ENCODE measurements at places on chromosomes 1 and 21.
A peak's percentile ranks its signal among the peaks of the same experiment; 100 is the strongest.

GRCh38 chr1:228148935-228149405, 760 bp upstream of the GJC2 start:
- no peak for DNase-seq

GRCh38 chr1:74771913-74772515, 39.1 kb downstream of the TYW3 start:
- DNase-seq: peak; percentile 21

DNA sequence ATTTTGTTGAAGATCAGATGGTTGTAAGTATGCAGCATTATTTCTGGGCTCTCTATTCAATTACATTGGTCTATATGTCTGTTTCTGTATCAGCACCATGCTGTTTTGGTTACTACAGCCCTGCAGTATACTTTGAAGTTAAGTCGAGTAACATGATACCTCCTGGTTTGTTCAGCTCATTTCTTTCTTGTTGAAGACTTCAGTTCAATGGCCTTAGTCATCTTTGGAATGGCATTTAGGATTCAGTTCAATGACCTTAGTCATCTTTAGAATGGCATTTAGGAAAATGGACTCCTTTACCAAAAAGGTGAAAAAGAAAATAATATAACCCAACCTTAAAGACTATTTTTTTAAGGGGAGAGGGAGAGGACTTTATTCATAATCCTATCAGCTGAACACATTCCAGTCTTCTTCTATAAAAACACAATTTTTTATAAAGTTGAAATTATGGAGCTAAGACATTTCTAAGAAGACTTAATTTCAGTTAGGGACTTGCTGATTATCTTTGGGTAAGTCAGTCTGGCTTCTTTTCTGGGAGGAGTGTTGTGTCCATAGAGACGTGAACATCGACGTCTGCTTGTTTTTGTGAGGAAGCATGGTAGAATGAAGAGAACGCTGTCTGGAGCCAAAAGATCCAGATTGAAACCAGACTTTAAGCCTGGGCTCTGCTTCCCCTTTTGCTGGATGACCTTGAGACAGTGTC, 48.3 kb downstream of the DDR2 start:
- DNase-seq: no peak

DNA sequence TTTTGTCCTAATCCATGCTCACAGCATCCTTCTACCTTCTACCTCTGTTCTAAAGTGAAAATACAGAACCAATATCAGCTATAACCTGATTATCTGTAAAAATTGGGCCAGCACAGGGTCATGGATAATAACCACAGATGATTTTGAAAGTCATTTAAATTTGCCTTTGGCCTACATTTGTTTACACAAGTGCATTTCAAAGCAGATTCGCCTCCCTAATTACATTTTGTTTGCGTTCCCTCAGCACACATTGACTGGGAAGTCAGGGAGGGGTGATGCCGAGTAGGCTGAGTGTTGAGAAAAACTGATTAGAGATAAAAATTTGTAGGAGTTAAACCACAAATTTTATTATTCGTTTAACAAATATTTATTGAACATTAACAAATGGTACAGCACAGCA, 19.2 kb upstream of the RGS8 start:
- DNase-seq: peak; percentile 19

- DNase-seq: no peak
Measured at GRCh38 chr1:24294716-24295371, 24.3 kb upstream of the GRHL3 start.

GRCh38 chr1:237879195-237879594, 11.5 kb downstream of the ZP4 start:
- DNase-seq: no peak

DNA sequence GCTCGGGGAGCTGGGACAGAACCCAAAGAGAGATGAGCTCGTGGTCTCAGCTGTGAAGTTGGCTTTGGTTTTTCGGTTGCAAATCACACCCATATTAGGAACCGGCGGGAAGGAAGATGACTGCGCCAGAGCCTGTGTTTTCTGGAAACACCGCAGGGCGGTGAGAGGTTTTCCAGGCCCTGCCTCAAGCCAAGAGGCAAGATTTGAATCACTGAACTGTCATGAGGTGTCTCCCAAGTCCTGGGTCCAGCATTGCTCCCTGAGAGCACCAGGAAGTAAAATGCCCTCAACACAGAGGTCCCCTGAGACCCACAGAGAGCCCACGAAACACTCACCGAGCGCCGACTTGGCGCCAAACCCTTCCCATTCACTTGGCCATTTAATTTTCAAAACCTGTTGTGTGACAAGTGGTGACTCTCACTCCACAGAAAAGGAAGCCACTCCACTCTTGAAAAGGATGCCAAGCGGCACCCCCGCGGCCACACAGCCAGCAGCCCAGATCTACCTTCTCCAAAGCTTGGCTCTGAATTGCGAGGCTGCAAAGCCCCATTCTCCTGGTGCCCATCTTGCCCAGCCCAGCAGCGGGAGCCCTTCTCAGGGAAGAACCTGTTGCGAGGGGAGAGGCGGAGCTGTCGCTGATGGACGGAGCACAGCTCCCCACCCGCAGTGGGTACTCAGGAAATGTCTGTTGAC, 99.0 kb upstream of the RUNX3 start:
- no peak for DNase-seq

DNA sequence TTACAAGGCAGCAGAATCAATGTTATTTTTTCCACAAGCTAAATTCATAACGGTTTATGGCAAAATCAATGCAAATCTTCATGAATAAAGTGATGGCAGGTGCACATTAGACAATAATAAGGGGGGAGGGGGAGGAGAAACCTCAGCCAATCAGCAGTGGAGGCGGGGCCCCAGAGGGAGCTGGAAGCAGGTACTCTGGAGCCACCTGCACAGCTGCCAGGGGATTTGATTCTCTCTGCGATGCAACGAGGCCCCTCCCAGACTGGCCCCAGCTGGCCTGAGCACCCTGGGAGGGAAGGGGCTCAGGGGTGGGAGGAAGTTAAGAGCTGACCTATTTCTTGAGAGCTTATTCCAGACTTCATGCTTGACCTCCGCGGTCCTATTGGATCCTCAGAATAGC, 127.8 kb upstream of the IGSF21 start:
- peak; percentile 85 for DNase-seq

- no peak for DNase-seq
Measured at GRCh38 chr1:63828322-63829044, 54.7 kb downstream of the ROR1 start.

DNA sequence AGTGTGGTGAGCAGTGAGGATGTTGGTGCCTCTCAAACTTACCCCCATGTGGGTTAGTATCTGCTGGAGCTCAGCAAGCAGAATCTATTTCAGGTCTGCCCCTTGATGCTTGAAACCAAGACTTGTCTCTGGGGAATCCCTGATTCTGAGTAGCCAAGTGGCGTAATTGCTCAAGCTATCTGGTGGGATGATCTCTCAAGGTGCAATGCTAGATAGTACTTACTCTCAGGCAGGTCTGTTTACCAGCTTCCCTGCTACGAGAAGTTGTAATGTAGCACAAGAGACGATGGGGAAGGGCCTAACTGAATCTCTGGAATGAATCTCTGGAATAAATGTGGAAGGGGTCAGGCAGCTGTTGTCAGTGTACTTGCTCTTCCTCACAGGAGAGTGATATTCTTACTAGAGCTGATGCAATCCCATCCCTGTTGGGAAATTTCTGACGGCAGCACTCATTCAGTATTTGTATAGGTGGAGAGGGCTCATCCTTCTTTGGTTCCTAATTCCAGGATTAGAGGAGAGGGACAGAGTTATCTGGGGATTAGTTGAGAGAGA, 65.4 kb downstream of the MACF1 start:
- no peak for DNase-seq

- DNase-seq: no peak
Measured at GRCh38 chr1:221823561-221823960, 81.7 kb upstream of the DUSP10 start.

- DNase-seq: no peak
Measured at GRCh38 chr1:27314169-27314568, 7.8 kb upstream of the TMEM222 start.

- no peak for DNase-seq
Measured at GRCh38 chr1:171292799-171293198, 21.2 kb upstream of the FMO4 start.

DNA sequence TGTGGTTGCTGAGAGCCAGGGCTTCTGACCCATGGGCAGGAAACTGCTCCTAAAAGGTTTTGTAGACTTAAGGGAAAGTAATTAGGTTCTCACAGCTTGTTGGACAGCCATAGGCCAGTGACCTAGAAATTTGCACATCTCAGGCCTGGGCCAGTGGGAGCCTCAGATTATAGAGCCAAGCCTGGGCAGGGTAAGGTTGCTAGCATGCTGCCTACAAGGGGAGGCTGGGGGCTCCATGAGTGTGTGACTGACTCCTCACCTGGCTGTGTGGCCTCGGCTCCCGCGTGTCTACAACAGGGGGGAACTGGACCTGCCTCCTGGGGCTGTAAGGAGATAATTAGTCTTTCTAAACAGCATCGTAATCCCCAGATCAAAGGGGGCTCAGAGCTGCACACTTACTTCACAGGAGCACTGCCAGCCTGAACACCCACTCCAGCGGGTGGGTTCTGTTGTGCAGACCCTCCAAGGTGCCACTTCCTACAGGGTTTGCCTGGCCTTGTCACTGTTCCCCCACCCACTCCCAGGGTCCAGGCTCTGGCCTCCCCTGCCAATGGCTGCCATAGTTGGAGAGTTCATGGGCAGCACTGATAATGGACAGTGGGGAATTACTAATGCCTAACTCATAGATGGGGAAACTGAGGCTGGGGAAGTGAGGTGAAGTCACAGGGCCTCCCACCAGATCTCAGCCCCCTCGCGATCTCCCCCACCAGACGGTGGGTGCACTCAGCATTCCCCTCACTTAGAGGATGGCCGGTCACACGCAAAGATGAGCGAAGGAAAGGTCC, 230.4 kb upstream of the TMEM51 start:
- no peak for DNase-seq

DNA sequence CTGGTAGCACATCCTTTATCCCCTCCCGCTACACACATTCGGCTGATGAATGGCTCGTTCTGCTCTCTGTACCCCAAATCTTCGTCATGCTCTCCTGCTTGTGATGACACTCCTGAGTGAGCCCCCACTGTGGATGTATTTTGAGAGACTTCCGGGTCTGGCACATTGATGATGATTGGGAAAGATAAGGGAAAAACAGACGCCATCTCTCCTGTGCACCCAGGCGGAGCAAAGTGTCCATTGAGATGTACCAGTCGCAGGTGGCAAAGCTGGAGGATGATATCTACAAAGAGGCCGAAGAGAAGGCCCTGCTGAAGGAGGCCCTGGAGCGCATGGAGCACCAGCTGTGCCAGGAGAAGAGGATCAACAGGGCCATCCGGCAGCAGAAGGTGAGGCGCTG, 27.9 kb upstream of the EFHD2 start:
- no peak for DNase-seq

DNA sequence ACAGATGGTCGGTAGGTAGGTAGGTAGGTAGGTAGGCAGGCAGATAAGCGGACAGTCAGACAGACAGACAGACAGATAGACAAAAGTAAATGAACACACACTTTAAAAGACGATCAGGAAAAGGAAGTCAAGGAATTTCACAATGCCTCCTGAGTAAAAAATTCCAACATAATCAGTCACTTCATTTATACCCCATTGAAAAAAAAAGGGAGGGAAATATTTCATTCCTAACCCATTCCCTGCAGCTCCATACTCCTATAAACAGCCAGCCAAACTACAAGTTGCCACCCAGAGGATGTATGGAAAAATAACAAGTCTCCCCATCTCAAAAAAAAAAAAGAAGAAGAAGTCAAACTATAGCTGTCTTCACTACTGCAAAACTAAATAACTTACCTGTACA, 43.4 kb downstream of the ZZZ3 start:
- no peak for DNase-seq

DNA sequence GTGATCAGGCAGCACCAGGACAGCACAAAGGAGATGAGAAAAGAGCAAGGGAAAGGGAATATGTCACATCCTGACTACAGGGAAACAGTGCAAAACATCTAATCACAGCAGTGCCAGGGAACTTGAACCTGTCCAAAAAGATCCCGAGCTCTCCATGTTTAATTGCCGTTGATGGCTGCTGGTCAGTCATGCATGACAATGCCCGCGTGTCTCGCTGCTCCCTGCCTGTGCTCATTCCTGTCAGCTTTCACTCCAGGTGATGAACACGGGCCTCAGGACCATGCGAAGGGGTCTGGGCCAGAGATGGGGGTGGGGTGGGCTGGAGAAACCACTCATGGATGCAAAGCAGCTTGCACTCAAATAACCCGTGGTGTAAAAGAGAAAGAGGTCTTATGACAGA, 287.0 kb downstream of the GPATCH2 start:
- no peak for DNase-seq

DNA sequence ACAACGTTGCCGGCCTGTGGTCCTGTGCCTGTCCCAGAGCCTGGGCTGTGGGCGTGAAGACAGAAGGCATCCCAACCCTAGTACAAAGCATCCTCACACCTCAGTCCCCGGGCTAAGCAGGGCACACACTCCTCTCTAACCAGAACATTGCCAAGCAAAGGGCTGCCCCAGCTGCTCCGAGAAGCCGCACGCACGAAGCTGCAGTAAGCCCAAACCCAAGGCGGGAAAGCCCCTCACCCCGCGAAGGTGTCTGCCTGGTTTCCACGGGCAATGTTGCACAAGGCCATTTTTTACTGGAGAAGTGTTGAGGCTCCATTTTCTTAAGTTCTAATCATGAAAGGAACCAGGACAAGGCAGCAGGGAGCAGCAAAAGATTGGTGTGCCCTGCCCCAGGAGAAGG, 519.0 kb downstream of the NPHP4 start:
- DNase-seq: no peak

- DNase-seq: no peak
Measured at GRCh38 chr1:65002156-65002507, 35.8 kb upstream of the JAK1 start.

GRCh38 chr1:208068407-208068806, 157.5 kb upstream of the CD34 start:
- DNase-seq: no peak

- no peak for DNase-seq
Measured at GRCh38 chr1:37807220-37807554, 403 bp upstream of the C1orf122 start.

- no peak for DNase-seq
Measured at GRCh38 chr1:83670909-83671565, 327.9 kb downstream of the TTLL7 start.

DNA sequence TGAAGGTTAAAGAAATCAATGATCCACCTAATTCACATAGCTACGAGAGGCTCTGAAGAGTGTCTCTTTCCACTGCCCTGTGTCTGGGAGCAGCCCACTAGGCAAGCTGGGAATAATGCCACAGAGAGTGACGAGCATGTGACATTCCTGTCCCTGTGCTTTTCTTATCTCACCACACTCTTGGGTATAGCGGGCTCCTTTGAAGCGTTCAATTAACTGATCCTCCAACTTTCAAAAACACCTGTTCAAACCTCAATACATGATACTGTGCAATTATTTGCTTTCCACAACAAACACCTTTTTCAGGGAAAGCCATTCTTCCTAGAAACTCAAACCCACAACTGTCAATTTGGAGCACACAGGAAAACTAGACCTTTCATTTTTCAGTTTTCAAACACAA, 43.4 kb downstream of the PLPP3 start:
- DNase-seq: no peak

Data from NCI-H1436 treated with DMSO at 0.1 percent for 48 hours (cell line).